ENCODE measurements at places on chromosomes 16 and 17.

GRCh38 chr17:44967907-44968224 is 237 bp downstream of the C1QL1 start:
- no peak for DNase-seq

- DNase-seq: no peak
These were observed 43.8 kb downstream of the C16orf82 start for GRCh38 chr16:27110524-27110896.

DNA sequence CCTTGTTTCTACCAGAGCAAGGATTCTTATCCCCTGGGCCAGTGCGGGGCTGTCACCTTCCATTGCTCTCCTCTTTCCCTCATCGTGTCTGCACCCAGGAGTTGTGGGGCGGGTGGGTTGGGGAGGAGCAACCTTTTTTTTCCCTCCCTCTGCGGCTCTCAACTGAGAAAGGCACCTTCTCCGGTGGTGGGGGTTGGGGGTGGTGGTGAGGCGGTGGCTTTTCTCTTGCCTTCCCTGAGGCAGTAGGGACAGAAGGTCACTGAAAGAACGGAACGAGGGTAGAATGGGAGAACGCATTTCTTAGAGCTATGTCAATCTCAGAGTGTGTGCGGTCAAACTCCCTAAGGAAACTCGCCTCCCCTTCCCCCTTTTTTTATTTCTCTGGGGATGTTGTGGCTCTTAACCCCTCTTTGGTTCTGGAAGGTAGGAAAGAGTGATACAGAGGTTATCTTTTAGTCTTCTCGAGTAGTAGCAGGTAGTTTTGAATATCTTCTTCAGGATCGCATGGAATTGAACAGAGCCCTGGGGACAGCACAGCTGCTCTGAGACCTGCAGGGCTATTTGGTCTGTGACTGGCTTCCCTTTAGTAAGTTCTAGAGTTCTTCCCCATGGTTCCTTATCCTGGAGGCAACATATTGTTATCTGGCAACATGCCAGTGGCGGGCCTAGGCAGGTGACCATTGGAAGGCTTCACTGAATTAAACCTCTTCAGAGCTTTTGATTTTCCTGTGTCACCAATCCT is 994 bp downstream of the CLTC start:
- DNase-seq: peak; percentile 51

DNA sequence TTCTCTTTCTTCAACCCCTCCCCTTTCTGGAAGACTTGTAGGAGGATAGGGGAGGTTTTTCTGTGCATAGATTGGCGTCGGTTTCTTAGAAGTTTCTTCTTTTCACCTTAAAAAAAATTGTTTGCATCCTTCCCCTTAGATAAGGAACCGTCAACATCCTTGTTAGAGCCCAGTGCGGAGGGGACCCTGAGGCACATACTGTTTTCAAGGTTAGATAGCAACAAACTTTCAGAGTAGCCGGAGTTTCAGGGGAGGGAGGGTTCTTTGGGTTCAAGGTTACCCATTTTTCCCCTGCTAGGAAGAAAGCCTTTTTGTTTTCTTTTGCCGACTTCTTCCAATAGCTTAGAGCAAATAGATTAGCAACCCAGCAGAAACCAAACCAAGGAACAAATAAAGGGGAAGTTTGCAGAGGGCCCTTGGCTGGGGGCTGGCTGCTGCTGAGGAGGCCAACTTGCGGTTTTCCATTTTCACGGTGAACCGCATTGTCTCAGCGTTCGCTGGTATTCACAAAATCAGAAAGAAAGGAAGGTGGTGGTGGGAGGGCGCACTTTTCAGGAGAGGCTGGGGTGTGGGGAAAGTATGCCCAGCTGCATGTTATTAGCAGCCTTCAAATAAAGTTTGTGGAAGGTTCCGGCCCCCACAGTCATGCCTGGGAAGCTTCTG is 28.8 kb downstream of the MSI2 start:
- peak; percentile 61 for DNase-seq

GRCh38 chr17:17151055-17151454 is 55.1 kb downstream of the PLD6 start:
- no peak for DNase-seq

- DNase-seq: no peak
These were observed 18.1 kb upstream of the BCO1 start for GRCh38 chr16:81220349-81220748.

DNA sequence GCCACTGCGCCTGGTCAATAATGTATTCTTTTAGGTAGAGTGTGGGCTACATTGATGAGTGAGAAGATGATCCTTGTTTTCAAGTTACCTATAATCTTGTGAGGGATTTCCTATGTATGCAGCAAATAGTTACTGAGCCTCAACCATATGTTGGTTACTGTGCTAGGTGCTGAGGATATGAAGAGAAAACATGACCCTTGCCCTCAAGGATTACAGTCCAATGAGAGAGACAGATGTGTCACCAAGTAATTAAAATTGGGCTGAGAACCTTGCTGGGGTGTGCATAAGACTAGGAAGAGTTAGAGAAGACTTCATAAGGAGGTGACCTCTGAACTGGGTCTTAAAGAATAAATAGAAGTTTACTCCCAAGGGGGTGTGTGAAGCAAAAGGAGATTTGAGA is 7.4 kb downstream of the POLR2A start:
- DNase-seq: no peak

- no peak for DNase-seq
These were observed 176.4 kb downstream of the SHISA9 start for GRCh38 chr16:13077816-13078215.

- DNase-seq: no peak
These were observed 1.0 kb downstream of the GSDMA start for GRCh38 chr17:39963829-39964228.

GRCh38 chr17:19541445-19541844 is 7.8 kb downstream of the SLC47A1 start:
- no peak for DNase-seq

GRCh38 chr17:6589266-6589946 is 33.1 kb upstream of the PITPNM3 start:
- no peak for DNase-seq

- no peak for DNase-seq
These were observed 97.8 kb downstream of the BANP start for GRCh38 chr16:88048985-88049384.

DNA sequence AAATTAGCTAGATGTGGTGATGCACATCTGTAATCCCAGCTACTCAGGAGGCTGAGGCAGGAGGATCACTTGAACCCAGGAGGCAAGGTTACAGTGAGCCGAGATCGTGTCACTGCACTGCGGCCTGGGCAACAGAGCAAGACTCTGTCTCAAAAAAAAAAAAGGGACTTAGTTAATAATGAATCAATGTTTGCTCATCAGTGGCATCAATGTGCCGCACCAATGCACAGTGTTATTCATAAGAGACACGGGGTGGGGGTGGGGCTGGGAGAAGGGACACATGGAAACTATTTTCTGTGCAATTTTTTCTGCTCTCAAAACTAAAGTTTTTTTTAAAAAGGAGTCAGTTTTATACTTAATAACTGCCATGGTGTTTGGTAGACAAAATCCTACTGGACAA is 6.8 kb upstream of the ATP2C2 start:
- no peak for DNase-seq

GRCh38 chr17:80981062-80981902 is 10.4 kb upstream of the CHMP6 start:
- peak; percentile 80 for DNase-seq
